ENCODE measurements at places on chromosomes 13 and 19.

DNA sequence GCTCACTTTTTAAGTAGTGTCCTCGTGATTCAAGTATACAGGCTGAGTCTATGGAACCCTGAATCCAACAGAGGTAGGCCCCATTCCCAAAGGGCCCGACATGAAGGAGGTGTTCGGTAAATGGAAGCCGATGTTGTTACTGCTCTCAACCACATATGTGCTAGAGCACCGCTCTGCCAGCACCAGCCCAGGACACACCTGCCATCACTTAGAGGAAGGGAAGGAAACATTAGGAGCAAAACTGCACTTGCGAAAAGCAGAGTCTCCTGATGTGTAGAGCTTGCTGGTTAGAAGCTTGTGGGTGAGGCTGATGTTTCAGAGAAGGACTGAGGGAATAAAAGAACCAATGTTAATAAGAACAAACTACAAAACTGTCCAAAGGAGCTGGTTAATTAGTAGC lies 9.4 kb upstream of the CCDC97 start:
- DNase-seq = no peak

DNA sequence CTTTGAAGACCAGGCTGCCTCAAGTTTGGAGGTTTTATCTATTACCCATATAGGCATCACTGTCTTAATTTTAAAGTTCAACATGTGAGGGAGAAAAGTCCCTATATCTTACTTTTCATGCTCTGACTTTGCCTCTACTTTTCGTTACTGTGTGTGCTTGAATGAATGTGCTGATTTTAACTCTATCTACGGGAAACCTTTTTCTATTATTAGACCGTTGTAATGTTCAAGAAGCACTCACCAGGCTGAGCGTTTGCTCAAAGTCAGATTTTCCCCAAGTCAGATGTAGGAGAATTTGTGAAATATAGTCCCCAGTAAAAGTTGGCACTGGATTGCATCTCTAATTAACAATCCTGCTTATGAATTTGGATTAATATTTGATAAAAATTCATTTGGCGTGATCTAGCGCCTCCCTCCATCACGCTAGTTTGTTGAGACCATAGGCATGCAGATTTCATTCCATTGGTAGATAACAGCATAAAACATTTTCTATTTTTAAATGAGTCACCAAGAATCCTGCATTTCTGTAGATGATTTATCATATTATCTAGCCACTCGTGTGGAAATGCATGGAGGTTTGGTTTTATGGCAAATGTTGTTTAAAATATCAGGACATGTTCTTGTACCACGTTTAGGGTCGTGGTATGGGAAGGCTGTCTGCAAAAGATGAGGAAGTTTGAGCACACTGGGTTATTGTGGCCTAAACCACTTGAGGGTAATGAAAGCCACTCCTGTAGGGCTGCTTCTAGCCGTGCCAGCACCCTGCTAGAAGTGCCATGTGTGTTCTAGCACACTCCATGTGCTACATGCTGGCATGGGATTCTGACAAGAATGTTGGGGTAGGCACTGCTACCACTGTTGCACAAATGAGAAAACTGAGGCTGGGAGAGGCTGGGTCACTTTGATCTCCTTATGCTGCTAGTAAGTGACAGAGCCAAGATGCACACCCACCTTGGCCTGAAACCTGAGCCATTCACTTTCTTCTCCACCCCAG lies 179.4 kb downstream of the FGF9 start:
- no peak for DNase-seq

GRCh38 chr13:23778879-23779278 lies 110.3 kb downstream of the MIPEP start:
- no peak for DNase-seq

GRCh38 chr19:30864391-30865215 lies 484.6 kb downstream of the TSHZ3 start:
- no peak for DNase-seq

DNA sequence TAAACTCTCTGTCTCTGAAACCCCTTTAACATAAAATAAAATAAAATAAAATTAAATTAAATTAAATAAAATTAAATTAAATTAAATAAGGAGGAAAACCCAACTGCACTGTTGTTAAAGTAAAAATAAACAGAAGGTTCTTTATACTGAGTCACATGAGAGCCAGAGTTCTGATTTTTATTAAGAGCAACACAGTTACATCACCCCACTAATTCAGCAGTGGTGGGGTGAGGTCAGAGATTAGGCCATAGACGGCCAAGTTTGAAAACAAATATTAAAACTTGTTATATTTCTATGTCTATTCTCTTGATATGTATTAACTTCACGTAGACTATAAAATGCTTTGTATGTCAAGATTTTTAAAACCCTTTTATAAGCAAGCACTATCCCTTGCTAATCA lies 59.5 kb downstream of the MYCBP2 start:
- no peak for DNase-seq

DNA sequence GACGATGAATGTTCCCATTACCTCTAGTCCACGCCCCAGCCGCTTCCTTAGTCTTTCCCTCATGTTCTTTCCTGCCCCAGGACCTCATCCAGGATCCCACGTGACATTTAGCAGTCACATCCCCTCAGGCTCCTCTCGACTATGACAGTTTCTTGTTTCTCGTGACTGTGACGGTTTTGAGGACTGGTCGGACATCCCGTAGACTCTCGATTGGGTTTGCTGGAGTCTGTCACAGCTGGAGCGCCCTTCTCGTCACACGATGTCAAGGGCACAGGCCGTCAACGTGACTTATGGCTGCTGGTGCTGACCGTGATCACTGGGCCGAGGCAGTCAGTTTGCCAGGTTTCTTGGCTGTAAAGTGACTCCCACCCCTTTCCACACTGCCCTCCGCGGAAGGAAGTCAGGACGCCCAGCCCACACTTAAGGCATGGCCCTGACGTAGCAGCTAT lies 22.8 kb downstream of the ELAVL1 start:
- no peak for DNase-seq

DNA sequence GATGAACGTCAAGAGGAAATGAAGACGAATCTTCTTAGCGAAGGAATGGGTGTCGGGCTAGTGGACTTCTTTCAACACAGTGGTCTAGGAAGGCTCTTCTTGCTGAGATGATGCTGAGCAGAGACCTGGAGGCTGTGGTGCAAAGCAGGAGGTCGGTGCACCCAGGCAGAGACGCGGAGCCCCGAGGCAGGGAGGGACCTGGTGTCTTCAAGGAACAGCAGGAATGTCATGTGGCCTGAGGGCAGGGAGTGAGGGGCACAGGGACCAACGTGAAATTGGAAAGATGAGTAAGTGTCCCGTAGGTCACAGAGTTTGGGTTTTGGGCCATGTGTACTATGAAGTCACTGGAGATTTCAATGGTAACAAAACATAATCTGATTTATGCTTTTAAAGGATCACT lies 11.4 kb upstream of the CDC42EP5 start:
- DNase-seq = no peak

DNA sequence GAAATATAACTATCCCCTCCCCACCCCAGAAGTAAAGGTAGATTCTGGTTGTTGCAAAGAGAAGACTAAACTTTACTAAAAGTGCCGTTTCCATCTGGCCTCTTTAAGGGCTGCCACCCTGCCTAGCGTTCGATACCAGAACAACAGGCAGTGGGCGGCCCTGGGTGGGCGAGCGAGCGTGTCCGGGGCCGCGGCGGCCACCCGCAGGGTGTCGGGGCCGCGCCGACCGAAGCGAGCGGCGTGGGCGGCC lies 2.6 kb downstream of the FGF9 start:
- peak; percentile 37 for DNase-seq

- no peak for DNase-seq
These were observed 31.7 kb downstream of the SPATA13 start for GRCh38 chr13:24192057-24192810.

DNA sequence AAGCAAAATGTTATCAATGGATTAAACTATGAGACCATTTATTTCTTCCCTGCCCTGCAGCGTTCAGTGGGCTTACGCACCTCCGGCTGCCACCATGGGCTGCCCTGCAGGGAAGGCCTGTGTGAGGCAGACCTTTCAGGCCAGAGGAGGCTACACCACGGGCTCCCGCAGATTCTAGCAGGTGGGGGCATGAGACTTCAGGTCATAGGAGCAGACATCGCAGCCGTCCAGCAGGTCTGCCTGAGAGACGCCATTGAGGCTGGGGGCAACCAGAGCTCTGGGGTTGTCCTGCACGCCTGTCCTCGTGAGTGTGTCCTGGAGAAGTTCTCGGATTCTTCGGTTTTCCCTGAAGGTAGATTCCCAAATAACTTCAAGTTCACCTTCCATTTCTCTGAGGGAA lies 9.4 kb upstream of the SLC7A9 start:
- DNase-seq = no peak

DNA sequence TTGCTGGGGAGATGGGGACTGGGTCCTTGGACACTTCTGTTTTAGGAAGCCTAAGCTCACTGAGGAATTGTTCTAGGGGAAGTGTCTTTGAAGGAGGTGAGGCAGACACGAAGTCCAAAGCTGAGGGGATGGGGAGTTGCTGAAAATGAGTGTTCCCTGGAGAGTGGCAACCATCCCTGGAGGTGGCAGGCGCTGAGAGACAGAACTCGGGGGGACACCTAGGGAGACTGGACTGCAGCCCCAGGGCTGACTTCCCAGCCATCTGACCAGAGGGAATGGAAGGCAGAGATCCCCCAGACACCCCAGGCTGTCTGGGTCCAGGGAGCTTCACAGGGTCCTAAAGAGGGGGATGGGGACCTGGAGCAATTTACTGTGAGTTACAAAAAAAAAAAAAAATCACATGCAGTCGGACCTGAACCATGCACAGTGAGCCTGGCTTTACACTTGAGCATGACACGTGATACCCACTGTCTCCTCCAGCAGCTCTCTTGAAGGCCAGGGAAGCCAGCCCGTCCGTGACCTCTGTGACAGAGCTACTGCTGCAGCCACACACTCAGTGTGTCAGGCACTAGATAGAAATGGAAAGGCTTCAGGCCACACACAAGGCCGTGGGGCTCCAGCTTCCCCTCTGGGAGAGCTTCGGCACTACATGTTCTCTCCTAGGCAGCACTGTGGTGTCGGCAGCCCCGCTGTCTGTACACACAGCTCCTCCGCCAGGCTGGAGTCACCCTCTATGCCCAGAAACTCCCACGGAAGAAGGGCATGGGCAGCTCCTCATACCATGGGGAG lies 77.1 kb upstream of the KCTD15 start:
- peak; percentile 29 for DNase-seq

- DNase-seq = no peak
These were observed 108.3 kb downstream of the ABCC4 start for GRCh38 chr13:95192998-95193397.
